ENCODE measurements at places on chromosomes 2 and 18.

- DNase-seq: no peak
Observed at GRCh38 chr2:82260521-82260920, 1956.0 kb upstream of the LRRTM1 start.

DNA sequence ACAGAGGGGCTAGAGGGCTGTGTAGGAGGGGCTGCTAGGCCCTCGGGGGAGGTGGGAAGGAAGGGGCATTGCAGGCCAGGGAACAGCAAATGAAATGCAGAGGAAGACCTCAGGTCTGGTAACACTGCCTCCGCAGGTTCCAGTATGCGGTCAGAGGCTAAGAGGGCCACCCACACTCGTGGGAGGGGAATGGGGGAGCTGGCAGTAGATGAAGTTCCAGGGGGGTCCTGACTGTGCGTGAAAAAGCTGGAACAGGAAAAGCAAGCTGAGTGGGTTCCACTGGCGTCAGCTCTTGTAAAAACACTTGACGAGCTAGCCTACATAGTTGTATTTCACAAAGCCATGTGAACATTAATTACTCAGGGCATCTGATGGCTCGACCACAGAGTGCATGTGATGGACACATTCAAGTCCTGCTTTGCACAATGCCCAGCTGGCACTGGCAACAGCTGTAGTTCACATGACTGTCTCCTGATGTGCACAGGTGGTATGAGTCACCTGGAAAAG, 29.0 kb upstream of the PTPN4 start:
- no peak for DNase-seq

- DNase-seq: no peak
Observed at GRCh38 chr2:160132761-160133160, 67.3 kb downstream of the ITGB6 start.

GRCh38 chr2:112881217-112881985, 29.6 kb upstream of the IL37 start:
- DNase-seq: no peak

- DNase-seq: no peak
Observed at GRCh38 chr18:45488645-45489044, 126.6 kb upstream of the SLC14A2 start.

DNA sequence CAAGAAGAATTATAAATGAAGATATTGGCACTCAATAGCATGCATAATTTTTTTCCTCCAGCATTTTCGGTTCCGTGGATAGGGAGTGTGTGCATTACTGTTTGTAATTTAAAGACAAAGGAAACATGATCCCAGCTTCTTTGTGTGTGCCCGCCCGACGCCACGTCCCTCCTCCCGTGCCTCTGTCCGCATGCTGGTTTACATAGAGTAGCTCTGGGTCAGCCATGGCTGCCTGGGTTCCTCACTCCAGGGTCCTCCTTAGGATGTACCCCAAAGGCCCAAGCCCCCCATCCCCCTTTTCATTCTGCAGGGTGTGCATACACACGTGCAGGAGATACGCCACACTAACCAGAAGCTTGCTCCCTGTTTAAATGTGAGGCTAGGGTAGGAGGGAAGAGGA, 214.7 kb downstream of the KLHL29 start:
- DNase-seq: no peak

DNA sequence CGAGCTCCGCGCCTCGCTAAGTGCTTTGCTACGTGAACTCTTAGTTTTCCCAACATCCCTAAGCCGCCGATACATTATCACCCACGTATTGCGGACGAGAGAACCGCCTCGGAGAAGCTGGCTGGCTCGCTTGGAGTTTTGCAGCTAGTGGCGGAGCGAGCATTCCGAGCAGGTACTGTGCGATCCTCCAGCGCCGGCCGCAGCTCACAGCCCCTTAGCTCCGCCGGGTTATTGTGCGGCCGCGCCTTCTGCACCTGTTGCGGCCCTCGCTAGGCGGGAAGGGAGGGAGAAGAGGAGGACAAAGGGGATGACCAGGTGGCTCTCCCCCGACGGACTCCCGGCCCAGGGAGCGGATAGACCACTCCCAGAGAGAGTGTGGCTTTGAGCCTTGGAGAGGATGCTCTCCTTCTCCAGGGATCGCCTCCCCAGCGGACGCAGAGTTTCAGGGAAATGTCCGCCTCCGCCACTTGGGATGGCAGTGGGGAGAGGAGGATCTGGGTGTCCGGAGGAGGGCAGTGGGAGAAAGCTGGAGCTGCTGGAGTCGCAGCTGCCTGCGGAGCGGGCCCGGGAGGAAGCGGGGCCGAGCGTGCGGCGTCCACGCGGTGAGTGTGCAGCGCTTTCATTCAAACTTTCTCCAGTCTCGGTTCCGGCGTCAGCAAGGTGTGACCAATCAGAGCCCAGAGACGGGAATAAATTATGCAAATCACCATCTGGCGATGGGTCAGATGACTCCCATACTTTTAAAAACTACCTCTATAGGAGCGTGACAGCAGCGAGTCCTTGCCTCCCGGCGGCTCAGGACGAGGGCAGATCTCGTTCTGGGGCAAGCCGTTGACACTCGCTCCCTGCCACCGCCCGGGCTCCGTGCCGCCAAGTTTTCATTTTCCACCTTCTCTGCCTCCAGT, at the start of gene LIPG:
Gene LIPG (plus strand): TSS at position 769 of the 905 bp plus-strand sequence. CDS start 252 bp downstream, outside the sequence.
- no peak for DNase-seq

GRCh38 chr2:32633040-32633439, 5.2 kb downstream of the TTC27 start:
- no peak for DNase-seq

DNA sequence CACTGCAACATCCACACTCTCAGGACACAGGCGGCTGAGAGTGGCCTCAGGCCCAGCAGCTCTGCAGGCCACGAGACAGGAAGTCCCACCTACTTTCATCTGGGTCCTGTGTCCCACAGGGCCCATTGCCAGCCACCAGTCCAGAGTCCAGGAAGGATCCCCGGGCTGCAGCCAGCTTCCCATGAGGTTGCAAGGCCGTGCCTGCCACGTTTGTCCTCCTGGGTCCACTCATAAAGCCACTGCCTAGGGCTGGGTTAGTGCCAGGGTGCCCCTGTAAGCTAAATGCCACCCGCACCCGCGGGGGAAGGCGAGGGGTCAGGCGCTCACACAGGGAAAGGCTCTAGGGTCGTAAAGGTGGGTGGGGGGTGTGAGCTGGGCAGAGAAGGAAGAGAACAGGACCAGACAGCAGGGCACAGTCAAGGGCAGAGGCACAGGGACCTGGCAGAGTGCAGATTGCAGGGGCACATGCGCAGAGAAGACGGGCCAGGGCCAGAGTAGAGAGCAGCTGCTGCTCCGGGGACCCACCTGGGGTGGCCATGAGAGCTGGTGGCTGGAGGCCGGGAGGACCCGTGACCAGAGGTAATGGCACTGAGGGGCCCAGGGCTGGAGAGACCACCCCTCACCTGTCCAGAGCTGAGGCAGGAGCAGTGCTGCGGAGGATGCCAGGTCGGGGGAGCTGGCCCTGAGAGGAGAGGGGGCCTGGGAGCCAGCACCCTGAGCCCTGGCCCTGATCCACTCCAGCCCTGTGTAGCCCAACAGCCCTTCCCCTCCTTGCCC, 8.0 kb downstream of the AGXT start:
- DNase-seq: no peak

GRCh38 chr18:79774111-79774510, 23.6 kb upstream of the KCNG2 start:
- DNase-seq: no peak

GRCh38 chr2:148642891-148643416, 1.6 kb upstream of the EPC2 start:
- DNase-seq: no peak

DNA sequence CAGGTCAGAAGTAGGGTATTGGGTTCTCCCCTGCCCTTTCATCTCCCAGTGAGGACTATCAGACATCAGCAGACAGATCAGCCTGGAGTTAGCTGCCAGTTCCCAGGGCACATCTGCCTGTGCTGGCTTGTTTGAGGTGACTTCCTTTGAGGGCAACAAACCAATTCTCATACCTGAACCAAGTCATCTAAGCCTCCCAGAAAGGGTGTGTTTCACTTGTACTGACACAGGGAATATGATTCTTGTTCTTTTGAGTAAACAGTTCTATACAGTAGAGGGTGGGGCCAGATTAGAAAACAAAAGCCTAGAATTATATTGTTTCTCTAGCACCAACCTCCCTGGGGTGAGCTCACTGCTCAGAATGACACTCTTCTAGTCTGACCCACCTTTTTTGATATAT, 591.9 kb downstream of the SLC4A3 start:
- DNase-seq: no peak

DNA sequence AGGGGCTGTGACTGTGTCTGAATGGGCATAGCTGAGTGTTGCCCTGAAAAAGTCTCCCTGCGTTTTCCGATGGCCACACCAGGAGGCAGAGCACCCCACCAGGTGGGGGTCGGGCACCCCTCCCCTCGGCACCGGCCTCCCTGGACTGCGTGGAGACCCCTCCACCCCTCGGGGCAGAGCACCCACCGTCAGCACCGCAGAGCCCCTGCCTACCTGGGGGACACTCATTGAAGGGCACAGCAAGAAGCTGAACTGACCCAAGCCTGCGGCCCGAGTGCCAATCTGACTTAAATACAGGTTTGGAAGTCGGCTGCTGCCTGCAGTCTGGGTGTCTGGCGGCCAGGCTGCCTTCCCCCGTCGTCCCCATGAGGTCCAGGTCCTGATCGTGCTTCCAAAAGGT, 69.9 kb downstream of the KCNG2 start:
- no peak for DNase-seq

DNA sequence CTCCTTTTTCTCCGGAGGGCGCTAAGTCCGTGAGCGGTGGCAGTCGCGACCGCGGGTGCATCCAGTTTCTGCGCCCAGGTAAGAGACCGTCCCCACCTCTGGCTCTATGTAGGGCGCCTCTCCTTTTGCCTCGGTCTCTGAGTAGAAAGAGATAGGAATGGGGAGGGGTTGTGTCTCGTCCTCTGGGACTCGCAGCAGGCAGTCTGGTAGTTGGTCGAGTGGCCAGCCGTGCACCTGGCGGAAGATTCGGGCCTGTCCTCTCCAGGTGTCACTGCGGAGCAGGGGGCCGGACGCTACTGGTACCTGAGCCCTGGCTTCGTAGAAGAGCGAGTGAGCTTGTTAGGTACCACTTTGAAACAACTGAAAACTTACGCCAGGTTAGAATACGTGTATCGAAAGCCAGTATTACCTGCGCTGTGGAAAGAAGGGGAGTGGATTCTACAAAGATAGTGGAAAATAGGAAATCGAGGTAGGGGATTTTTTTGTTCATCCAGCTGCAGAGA, 403 bp downstream of the MAP2 start:
- DNase-seq: no peak

DNA sequence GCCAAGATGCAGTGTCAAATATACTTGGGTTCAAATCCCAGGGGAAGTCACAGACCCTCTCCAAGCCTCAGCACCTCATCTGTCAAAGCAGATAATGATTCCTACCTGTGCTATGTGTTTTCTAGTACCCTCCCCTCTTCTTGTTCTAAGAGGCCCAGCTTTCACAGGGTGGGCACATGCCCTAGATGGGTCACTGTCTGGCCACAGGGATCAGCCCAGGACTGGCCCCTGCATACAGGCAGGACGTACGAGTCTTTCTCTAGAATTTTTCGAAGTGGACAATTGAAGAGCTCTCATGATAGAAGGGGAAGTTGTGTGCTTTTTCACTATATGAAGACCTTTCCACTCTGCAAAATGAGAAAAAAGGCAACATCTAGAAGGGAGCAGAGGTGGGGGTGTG, 22.2 kb downstream of the ARL4C start:
- DNase-seq: no peak
